ENCODE measurements at places on chromosomes 4 and X.

DNA sequence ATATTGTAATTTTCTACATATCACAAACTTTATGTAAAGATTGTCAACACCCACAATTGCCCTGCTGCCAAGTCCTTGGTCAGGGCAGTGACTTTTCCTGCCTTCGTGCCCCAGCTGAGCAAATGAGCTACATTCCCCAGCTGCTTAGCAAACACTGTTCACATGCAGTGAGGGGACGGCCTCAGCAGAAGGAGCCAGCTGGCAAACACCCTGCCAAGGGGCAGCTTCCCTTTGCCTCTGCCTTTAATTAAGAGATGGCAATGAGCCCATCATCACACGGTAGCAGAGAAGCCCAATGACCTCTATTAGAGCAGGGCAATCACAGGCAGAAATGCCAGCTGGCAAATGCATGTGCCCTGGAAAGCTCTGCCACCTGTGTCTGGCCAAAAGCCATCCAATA, 253.4 kb downstream of the EPHA5 start:
- no peak for DNase-seq

DNA sequence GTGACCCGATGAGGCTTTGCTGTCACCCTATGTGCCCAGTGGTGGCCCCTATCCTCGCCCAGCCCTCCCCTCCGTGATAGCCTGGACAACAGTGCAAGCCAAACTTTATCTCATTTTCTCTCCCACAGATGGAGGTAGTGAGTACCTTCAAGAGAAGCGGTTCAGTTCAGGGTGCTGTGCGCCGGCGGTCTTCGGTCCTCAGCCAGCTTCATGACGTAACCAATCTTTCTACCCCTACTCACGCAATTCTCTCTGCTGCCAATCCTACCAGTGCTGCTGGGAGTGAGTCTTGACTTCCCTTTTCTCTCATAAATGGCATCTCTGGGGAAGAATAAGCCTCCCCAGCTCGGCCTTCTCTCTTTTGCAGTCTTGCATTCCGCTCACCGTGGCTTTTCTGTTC, 29.5 kb downstream of the CCNQ start:
- DNase-seq: no peak

DNA sequence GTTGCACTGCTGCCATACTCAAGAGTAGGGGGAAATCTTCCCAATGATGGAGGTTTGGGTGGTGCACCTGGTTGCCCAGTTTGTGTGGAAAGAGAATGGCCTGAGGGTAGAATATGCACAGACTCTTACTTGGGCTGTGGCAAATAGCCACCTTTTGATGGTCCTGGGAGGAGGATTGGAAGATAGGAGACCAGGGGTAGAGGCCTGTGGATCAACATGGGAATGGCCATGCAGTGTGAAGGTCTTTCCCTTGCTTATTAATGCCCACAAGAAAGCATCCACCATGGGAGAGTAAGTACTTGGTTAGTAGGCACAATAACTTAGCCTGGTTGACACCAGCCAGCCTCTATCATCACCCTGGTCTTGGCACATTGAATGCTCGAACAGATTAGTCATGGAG, 156.8 kb upstream of the LEF1 start:
- no peak for DNase-seq

DNA sequence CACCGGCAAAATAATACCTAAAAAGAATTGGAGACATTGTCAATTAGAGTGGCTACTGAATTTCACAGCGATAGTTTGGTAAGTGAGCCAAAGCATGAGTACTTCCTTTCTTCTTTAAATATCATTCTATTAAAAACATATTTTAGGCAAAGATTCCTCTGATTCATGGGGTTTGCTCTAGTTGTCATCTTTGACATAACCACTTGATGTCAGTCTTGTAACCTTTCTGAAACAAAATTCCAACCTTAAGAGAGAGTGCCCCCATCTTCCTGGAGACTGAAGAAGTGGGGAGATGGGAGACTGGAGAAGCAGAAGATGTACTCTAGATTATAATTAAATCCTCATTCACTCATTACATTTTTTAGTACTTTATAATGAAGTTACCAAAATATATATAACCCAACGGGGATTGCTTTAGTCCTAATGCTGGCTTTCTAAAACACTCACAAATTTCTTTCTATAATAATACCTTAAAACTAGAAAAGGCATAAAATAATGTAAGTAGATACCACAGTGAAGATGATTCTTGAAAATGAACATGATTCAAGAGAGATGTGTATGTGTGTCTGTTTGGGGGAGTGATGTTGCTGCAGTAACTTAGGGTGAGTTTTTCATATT, 96.4 kb downstream of the EMCN start:
- DNase-seq: no peak

GRCh38 chr4:34649716-34650115, 1594.6 kb downstream of the ARAP2 start:
- no peak for DNase-seq

DNA sequence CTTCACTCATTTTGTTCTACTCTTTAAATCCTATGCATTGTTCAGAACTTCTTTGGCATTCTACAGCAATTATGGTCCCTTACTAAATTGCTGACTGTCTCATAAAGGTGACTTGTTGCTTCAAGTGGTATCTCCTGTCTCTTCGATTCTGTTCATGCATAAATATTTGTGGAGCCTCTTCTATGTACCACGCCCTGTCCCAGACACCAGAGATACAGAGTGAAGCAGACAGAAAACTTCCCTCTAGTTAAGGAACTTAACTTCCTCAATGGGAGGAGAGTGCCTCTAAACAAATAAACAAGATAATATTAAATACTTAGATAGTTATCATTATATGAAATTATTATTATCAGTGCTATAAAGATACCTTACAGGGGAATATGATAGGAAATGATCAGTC, 235.7 kb downstream of the FRAS1 start:
- DNase-seq: no peak

GRCh38 chrX:41441934-41442823, 5.0 kb upstream of the NYX start:
- DNase-seq: peak; percentile 67

GRCh38 chr4:88802585-88803286, 105.1 kb upstream of the NAP1L5 start:
- no peak for DNase-seq

- DNase-seq: no peak
These were observed 309.8 kb downstream of the LDB2 start for GRCh38 chr4:16588651-16589050.

GRCh38 chr4:75821966-75822365, 80.3 kb downstream of the PPEF2 start:
- DNase-seq: no peak

DNA sequence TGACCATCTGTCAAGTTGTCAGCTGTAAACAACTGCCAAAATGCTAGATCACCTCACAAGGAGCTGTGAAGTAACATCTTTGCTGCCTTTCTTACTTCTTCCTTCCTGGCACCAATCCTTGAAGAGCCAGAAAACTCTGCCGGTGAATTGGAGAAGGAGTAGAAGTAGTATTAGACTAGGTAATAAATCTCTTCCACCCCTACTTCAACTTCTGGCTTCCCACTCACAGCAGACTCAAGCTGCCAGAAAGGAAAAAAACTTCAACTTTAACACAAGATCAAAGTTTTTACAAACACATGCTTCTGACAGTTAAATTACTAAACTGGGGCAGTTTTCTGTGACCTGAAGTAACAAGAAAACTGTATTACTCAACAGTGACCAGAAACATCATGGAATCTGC, 164.7 kb upstream of the SLC7A11 start:
- no peak for DNase-seq

- no peak for DNase-seq
These were observed 856 bp downstream of the SLC9B1 start for GRCh38 chr4:103018391-103019307.

GRCh38 chr4:143700416-143701352, at the start of gene FREM3:
Gene FREM3 (minus strand): TSS chr4:143700675. CDS start chr4:143700675, 0 bp downstream.
- DNase-seq: no peak

DNA sequence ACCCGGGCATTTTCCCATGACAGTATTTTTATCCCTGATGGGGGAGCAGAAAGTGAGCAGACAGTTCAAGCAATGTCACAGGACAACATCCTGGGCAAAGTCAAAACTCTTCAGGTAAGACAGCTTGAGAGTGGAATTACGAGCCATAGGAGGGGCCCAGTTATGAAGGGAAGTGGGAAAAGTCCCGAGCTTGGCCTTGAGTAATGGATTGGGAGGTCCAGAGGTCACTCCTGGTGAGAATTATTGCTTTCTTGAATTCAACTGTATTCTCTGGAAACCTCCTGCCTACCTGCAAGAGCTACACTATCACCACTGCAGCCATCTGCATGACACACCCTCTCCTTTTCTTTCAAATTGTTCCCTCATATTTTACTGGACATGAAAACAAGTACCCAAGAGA, 89.1 kb downstream of the AASDH start:
- no peak for DNase-seq

- DNase-seq: no peak
These were observed 9.2 kb downstream of the HNRNPH2 start for GRCh38 chrX:101417190-101417589.

DNA sequence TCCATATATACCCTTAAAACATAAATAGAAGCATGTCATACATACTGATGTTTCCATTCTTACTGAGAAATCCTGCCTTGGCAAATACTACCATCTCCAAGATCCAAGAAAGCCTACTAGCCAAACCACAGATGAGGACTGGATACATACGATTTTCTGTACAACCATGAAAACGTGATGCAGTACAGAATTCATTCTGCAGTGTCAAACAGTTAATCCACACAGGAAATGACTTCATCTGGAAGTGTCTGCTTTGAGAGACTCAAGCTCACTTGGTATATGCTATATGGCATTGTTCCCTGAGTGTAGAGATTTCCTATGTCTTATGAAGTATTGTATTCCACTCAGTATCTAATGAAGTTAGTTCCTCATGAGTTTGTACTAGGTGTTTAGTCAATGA, 94.3 kb downstream of the CT47B1 start:
- no peak for DNase-seq

GRCh38 chr4:1057403-1057745, 45.9 kb downstream of the FGFRL1 start:
- DNase-seq: no peak

DNA sequence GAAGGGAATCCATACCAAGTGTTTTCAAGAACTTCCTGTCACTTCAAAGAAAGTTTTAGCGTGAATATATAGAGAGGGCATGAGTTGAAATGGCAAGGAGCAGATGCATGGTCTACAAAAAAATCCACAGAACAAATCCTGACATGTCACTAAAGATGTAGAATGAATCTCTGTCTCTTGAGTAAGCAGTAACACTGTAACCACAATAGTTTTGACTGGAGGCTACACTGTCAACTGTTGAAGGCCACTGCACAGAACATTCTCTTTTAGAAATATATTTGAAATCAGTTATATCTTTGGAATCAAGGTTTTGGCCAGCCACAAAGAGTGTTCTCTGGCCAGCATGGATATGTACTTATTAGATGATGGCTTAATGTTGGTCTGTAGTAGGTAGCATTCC, 83.8 kb downstream of the VCX3B start:
- DNase-seq: no peak

DNA sequence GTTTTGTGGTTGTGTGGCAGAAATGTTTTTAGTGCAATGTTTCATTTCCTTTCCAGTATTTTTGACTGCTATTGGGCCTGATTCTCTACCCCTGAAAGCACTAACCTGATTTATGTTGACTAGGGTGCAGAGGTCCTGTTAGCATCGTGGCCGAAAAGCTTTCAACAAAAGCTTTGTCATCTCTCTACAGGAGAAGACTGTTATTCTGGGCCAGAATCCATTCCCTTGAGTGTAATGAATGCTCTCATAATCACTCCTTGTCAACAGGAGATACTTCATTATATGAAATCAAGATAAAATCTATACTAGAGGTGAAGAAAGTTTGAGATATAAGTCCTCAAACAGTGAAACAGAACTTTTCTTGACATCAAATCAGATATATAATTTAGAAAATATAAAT, 195.5 kb downstream of the ZNF330 start:
- no peak for DNase-seq

DNA sequence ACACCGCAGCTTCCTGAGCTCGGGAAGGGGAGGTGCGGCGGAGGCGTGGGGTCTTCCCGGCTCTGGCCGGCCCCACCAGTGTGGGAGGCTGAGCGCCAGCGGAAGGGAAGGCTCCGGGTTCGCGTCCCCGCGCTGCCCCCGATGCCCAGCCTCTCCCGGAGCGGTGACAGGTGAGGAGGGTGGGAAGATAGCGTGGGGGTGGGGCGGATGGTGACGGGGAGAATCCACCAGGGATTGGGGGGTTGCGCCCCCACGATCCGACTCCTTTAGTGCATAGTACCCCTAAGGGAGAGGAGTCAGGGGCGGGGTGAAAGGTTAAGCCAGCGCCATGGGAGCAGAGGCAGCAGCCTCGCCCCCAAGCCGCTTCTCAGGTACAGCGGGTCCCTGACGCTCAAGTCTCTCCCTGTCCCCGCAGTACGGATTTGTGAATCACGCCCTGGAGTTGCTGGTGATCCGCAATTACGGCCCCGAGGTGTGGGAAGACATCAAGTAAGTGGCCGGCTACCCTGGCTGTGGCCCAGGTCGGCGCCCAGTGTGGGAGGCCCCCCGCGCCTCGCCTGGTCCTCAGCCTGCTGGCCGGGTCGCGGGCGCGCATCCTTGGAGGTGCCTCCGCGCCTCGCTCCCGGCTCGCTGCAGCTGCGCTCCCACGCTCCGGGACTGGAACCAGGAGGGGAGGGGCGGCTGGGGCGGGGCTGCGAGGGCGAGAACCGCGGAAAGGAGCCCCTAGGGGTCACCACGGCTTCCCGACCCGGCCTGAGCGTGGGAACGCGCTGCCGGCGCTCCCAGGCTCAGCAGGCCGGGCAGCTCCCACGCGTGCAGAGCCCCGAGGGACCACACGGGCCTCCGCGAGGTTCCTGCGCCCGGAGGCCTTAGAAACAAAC, 791 bp downstream of the GUCY1B1 start:
- DNase-seq: no peak

GRCh38 chrX:33126469-33126868, 84.9 kb downstream of the DMD start:
- no peak for DNase-seq

Data from stimulated activated CD4-positive, alpha-beta T cell treated with anti-CD3 and anti-CD28 coated beads, Interleukin-1b, Interleukin-23, amount 100 ng/mL, for 1 hour (primary cell).